Kidney epithelial cell (primary cell): ENCODE measurements at places on chromosomes 16 and 17.

DNA sequence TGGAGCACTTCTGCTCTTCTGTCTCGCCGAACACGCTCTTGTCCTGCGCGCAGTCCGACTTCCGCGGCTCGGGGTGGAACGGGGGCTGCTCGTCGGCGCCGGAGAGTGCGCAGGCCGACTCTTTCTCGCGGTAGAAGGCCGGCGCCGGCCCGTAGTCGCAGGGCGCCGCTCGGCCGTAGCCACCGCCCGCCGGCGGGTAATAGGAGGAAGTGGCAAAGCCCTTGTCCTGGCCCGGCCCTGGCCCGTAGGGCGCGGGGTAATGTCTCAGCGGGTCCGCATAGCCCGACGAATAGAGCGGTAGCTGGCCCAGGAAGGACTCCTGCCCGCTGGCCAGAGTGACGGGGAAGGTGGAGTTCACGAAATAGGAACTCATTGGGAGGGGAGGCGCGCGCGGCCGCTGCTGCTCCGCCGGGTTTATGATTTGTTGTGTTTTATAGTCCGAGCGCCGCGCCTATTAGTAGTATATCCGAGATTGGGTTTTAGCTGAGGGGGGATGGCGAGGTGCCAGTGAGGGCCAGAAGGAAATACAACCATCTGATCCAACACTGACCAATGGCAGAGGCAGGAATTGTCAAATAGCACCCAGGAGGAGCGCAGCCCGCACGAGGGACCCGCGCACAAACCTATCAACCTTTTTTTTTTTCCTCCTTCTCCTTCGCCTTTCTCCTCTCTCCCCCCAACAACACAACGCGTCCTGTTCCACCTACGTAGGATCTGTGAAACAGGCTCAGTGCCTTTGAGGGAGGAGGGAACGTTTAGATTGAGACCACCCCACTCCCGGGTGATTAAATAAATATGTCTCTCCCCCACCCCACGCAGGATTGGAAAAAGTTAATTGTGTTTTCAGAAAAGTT is 4.4 kb upstream of the HOXB5 start:
- no peak for DNase-seq

GRCh38 chr17:51365090-51365489 is 104.7 kb downstream of the UTP18 start:
- DNase-seq = no peak

DNA sequence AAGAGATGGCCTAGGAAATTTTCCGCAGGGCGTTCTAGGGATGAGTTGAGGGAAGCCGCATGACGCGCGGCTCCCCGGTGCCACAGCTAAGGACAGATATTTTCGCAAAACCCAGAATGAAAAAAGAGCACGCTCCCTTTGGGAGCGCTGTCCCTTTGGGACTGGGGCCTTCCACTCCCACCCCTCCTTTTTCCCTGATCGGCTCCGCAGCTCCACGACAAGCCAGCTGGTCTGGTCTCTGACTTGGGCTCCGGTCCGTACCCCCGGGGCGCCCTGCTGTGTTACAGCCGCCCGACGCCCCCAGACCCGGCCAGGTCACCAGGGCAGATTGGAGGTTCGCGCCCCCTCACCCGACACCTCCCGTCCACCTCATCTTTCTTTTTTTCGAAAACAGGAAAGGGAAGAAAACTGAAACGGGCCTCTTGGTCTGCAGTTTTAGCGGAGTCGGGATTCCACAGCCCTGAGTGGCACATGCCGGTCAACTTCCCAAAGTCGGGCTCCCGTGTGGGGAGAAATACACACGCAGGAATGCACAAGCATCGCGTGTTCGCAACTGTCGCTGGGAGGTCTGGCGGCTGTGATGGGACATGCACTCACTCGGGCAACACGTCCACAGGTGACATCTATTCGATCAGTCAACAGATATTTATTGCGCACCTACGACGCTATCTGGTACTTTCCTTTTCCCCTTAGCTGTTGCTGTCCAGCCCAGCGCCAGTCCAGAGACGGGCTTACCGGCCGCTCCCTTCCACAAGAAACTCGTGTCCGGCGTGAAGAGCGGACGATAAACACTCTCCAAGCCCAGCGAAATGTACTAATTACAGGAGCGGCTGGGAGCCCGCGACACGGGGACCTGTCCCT is 3.9 kb upstream of the SOX9 start:
- no peak for DNase-seq

DNA sequence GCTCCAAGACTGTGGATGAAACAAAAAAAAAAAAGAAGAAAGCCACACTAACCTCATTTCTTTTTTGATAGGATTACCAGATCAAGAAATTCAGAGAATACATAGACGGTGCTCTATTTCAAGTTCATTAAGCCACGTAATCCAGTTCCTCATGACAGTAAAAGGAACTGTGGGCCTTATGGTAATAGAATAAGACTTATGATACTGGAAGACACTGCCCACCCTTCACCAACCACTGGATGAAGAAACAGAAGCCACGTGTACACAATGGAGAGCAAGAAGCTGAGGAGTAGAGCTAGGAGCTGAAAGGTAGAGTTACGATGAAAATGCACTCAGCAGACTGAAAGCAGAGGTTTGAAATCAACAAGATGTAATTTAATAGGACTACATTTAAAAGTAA is 11.2 kb downstream of the NCBP3 start:
- no peak for DNase-seq

GRCh38 chr17:82826211-82826610 is 13.6 kb downstream of the ZNF750 start:
- DNase-seq = no peak

DNA sequence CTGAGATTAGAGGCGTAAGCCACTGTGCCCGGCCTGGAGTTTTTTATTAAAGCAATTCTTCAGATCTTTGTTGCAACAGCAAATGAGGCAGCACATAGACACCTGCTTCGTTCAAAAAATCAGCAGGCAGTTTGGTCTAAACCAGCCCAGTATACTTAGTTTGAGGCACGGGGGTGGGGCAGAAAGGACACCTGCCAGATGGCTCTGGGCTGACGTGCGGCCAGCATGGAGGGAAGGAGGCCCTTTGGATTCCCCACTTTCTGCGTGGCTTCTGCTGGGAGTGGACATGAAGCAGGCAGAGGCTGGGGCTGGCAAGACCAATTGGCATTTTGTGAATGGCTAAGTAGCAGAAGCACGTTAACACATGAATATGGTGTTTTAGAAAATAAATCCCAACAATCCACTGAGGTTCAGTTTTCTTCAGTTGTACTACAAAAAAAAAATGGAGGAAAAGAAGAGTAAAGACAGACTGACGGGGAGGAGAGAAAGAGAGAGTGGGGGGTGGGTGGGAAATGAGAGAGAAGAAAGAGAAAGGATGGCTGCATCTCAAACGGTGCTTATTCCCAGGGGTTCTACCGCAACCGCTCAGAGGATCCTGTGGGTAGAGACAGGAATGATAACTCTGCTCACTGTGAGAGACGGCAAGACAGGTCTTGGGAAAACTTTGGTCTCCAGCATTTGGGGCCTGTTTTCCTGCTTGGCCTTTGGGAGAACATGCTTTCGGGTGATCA is 16.3 kb downstream of the C16orf46 start:
- DNase-seq = no peak

- no peak for DNase-seq
These were observed 646.6 kb downstream of the TOX3 start for GRCh38 chr16:51900221-51900780.

DNA sequence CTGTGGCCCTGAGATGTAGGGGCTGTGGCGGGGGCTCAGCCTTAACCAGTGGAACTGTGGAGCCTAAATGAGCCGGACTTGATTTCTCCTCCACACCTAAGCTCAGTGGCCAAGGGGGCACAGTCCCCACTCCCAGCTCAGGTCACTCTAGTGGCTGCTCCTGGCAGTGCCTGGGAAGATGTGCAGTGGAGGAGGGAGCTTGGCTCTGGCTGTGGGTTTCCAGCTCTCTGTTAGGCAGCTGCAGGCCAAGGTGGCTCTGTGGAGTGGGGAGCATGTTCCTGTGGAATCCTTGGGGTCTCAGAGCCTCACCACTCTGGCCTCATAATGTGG is 76.3 kb downstream of the AMFR start:
- no peak for DNase-seq

DNA sequence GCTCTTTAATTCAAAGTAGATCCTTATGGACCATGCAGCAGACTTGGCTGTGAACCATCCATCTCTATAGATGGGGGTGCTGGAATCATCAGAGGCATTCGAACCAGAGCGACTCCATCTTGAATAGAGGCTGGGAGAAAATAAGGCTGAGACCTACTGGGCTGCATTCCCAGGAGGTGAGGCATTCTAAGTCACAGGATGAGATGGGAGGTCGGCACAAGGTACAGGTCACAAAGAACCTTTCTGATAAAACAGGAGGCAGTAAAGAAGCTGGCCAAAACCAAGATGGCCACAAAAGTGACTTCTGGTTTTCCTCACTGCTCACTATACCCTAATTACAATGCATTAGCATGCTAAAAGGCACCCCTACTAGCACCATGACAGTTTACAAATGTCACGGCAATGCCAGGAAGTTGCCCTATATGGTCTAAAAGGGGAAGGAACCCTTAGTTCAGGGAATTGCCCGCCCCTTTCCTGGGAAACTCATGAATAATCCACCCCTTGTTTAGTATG is 89.2 kb upstream of the BRD7 start:
- no peak for DNase-seq

DNA sequence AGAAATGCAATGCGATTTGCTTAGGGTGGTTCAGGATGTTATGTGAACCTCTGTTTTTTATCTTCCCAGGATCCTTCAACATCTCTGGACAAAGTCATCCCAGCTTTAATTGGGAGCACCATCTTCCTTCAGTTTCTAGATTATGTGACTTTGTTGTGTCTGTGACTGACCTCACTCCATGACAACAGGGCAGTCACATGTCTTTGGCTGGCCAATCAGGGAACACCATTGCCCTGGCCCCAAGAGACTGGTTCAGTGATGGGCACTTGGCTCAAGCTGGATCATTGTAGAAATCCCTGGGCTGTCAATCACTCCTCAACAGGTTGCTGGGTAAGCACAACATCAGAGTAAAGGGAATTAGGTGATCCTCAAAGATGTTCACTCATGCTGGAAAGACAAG is 499.7 kb downstream of the XYLT1 start:
- no peak for DNase-seq

DNA sequence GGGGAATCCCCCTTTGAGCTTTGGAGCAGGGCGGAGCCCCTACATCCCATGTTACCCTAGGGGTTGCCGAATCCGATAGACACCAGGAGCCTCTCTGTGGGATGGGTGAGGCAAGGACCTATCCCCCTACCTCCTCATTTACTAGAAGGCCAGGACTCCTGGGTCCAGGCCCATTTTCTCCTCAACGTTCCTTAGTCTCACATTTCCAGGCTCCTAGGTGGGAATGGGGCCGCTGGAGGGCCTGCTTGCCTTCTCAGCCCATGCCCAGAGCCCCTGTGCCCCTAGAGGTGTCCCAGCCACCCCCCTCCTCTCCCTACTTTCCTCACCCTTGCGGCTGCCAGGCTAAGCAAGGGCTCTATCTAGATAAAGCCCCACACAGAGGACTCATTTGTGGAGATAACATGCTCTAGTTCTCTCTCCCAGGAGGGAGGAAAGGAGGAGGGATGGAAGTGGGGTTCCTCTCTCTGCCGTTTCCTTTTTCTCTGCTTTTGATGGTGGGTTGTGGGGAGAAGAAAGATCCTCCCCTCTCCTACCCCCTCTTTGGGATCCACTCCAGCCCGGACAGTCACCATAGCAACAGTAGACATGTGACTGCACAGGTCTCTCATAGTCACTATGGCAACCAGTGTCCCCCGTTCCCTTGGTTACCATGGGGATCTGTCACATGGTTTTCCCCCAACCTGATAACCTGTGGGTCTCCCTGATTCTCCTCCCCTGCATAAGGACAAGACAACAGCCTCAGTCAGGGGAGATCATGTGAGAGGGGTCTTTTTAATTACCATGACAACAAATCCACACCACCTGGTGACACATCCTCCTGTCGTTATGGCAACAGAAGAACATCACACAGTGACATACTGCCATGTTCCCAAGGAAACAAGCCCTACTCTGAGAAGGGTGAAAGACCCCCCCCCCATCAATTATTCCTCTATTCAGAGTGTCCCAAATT is 5.2 kb downstream of the CACNA1G start:
- DNase-seq = no peak

DNA sequence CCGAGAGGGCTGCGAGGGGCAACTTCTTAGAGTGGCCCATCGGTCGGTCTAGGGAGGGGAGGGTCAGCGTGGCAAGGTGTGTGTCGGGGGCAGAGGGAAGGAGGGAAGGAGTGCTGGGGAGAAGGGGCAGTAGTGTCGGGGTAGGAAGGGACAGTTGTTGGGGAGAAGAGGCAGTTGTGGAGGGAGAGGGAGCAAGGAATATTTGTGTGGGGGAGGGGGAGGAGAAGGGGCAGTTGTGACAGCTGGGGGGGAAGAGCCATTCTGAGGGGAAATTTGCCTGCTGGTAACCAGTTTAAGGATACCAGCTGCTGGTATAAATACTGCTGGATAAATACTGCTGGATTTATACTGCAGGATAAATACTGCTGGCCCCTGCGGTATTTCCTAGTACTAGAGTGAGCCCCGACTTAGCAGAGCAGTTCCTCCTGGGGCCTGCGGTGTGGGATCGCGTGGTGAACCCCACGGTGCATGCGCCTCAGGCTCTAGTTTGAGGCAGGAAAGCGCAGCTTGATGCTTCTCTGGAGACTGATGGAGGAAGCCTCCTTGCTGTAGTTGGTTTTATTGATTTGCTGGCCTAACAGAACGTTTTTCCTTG is 309 bp downstream of the DNAH2 start:
- no peak for DNase-seq

GRCh38 chr17:70099884-70100283 is 24.9 kb downstream of the KCNJ16 start:
- no peak for DNase-seq

DNA sequence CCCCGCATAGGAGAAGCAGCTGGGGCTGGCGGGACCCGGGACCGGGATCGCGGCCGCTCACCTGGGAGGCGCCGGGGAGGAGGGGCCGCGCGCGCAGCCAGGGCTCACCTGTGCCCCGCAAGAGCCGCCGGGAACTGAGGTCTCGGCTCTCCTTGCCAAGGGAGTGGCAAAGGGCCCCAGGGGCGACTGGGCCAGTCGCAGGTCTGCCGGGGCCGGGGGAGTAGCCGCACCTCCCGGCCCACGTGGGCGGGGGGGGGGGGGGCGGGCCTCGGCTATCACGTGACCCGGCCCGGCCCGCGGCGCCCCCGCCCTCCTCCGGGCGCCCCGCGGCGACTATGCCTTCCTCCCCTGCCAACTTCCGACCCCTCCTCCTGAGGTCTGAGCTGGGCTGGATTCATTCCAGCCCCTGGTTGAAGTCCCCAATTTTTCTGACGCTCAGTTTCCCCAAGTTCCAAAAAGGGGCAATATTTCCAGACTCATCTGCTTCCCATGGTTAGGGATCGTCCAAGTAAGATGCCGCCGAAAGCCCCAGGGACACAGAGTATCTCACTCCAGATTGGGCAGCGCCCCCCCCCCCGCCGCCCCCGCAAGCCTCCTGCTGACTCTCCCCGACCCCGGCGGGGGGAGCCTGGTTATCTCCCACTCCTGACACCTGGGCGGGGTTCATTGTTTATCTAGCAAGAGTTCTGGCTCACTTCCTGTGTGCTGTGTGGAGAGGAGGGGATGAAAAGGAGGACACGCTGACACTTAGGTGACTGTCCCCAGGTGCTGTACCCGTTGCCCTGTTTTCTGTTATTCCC is at the start of gene TMC6:
TSS of gene TMC6 (minus strand) at position 205 of the 800 bp plus-strand sequence. CDS start 1,923 bp downstream, outside the sequence.
- no peak for DNase-seq

DNA sequence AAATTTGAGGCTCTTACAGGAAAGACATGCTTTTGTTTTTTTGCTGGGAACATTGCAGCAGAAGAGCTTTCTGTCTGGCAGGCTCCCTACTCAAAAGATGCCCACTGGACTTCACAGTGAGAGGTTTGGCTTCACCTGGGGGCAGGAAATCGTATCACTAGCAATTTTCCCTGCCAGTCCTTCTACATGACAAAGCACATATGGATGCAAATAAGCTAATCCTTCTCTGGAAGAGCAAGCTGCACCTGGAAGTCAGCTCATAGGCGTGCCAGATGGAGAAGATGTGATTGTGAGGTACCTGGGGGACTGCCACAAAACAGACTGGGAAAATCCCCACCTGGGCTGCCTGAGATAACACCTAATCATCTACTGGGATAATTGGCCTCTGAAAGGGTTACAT is 195.0 kb upstream of the CPHXL start:
- DNase-seq = no peak
